Activated CD4-positive, alpha-beta T cell treated with anti-CD3 and anti-CD28 coated beads, Interleukin-2, amount 10 ng/mL, durations not matched to agents 7 days and 5 days (primary cell): ENCODE measurements at places on chromosomes 5 and 9. TPM values are rescaled to one million over a fixed set of nuclear protein-coding genes. Genes with fewer than 3 reads are reported as not detected.

- peaks cover 3% of the 10 kb centered on the region for H3K27me3 ChIP-seq
- H3K4me3 ChIP-seq = peak overlapping the region; percentile 84
- peaks cover 17% of the 10 kb centered on the region for H3K4me1 ChIP-seq
- no peaks in the 10 kb centered on the region for H3K36me3 ChIP-seq
Observed at GRCh38 chr5:141848744-141849414, 29.3 kb downstream of the PCDH1 start.

DNA sequence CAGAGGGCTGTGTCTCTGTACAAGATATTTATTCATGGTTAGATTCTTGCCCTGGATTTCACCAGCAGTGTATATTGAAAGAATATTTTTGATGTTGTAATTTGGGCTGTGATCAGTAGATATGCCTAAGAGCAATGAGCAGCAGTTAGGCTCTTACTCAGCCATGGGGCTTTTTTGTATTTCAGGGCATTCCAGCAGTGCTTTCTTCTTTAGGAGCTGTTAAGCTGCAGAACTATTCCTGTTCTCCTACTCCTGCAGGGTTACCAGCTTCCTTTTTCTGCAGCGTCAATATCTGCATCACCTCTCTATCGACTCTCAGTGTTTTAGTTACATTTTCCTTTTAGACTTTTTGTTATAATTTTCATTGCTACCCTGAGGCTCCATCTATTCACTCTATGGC lies 206.2 kb downstream of the SLCO4C1 start:
- no peaks in the 10 kb centered on the region for H3K4me1 ChIP-seq
- no peaks in the 10 kb centered on the region for H3K27me3 ChIP-seq
- no peak for DNase-seq
- no peak overlapping the region for H3K27ac ChIP-seq

DNA sequence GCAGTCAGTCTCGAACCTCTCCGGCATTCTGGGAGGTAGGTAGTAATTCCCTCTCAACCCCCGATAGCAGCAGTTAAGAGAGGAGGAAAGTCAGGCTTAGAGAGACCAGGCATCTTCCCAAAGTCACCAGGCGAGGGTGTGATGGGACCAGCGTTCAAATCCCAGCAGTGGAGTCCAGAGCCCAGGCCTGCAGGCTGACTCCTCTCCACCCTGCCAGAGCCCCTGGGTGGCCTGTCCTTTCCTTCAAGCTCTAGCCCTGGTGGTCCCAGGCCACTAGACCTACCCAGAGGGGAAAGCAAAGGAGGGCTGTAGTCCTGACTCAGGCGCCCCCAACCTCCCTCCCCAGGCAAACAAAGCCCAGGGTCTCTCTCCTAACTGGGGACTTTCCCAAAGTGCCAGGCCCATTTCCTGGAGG lies 4.2 kb upstream of the NR5A1 start:
- H3K4me1 ChIP-seq = no peaks in the 10 kb centered on the region
- H3K4me3 ChIP-seq = no peak overlapping the region
- no peak overlapping the region for H3K27ac ChIP-seq
- no peak for DNase-seq

GRCh38 chr9:76916231-76916630 lies 10.3 kb upstream of the PRUNE2 start:
- no peaks in the 10 kb centered on the region for H3K36me3 ChIP-seq
- peaks cover 2% of the 10 kb centered on the region for H3K4me1 ChIP-seq
- DNase-seq = no peak
- no peak overlapping the region for H3K27ac ChIP-seq
- peaks cover 11% of the 10 kb centered on the region for H3K27me3 ChIP-seq
- no peak overlapping the region for H3K4me3 ChIP-seq

DNA sequence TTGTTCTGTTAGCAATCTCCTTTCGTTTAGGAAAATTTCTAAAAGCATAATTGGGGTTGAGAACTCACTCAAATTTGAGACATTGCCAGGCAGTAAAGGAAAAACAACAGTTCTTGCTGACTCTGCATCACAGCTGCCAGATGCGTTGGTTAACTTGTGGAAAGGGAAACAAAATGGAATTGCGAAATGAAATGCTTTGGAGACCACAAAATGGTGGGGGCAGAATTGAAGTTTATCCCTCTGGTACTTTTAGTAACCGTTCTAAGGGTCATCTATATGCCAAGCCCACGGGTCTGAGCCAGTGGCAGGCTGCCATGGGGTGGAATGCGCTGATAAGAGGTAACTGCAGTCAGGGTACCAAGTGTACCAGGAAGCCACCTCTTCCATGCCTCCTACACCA lies 28.6 kb upstream of the SELENOP start:
- no peak for DNase-seq
- no peak overlapping the region for H3K27ac ChIP-seq
- H3K4me3 ChIP-seq = no peak overlapping the region
- no peaks in the 10 kb centered on the region for H3K4me1 ChIP-seq
- no peaks in the 10 kb centered on the region for H3K36me3 ChIP-seq

Gene ZNF354B
- 16.9 TPM for total RNA-seq

DNA sequence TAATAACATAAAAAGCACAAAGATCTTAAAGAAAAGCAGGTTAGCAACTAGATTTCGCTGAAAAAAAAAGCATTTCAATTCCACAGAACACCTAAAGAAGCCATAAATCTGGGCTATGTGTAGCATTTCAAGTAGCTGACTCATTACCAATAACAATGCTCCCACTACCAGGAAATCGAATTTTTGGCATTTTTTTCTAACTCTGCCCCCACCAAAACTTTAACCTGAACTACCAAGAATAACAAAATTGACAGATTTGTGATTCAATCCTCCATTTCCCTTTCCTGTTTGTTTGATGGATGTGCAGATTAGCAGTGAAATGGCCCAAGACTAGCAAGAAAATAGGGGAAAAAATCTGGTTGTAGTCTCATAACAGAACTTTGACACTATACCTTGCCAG lies 180.2 kb downstream of the RASEF start:
- H3K27ac ChIP-seq = no peak overlapping the region
- no peaks in the 10 kb centered on the region for H3K36me3 ChIP-seq
- H3K4me1 ChIP-seq = no peaks in the 10 kb centered on the region
- no peak overlapping the region for H3K4me3 ChIP-seq
- no peak for DNase-seq

DNA sequence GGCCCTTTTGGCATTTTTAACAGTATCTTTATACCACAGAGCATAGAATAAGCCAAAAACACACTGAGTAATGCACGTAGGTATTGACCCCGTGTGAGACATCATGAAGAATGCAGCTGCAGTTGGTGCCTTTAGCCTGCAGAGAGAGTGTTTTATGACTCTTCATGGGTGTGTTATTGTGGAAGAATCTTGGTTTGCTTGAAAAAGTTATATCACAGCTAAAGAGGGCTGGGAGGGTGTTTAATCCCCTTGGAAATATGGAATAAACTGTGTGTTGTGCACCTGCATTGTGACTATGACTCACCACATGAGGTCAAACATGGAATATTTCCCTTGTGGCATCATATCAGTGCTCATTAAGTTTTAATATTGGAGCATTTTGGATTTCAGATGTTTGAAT lies 458.7 kb downstream of the CDH9 start:
- no peaks in the 10 kb centered on the region for H3K27me3 ChIP-seq
- no peaks in the 10 kb centered on the region for H3K36me3 ChIP-seq
- no peak for DNase-seq

Gene SV2C
- 0.07 TPM for total RNA-seq
